Inflammatory macrophage treated with lipopolysaccharide for 4 hours (primary cell): ENCODE measurements at places on chromosomes 6 and 20.

- no peak for DNase-seq
Observed at GRCh38 chr6:146741609-146742008, 142.8 kb downstream of the ADGB start.

- no peak for DNase-seq
Observed at GRCh38 chr6:105374010-105374420, 28.9 kb downstream of the PREP start.

- peak; percentile 66 for DNase-seq
Observed at GRCh38 chr6:155187106-155187505, 76.7 kb upstream of the CLDN20 start.

DNA sequence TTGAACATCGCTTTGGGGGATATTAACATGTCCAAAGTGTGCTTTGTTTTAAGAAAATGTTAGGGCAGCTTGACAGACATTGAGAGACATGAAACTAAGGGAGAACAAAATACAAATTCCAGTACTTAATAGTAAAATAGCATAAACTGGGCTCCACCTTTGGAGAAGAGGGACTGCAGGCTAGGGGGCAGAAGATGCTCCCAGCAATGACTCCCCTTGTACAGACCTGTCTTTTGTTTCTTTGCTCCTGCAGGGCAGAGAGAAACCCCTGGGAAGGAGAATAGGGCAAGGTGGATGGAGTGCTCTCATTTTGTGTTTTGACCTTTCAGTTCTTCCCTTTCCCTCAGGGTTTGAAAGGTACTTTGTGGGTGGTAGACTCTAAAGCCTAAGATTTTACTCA lies 115.6 kb upstream of the PLCB4 start:
- no peak for DNase-seq

GRCh38 chr6:140185991-140186390 lies 811.5 kb upstream of the CITED2 start:
- DNase-seq = no peak

GRCh38 chr6:7153789-7154188 lies 46.0 kb downstream of the RREB1 start:
- no peak for DNase-seq

GRCh38 chr6:111033628-111034289 lies 51.9 kb downstream of the RPF2 start:
- DNase-seq = no peak

GRCh38 chr20:6746901-6747609 lies 20.4 kb upstream of the BMP2 start:
- DNase-seq = no peak

DNA sequence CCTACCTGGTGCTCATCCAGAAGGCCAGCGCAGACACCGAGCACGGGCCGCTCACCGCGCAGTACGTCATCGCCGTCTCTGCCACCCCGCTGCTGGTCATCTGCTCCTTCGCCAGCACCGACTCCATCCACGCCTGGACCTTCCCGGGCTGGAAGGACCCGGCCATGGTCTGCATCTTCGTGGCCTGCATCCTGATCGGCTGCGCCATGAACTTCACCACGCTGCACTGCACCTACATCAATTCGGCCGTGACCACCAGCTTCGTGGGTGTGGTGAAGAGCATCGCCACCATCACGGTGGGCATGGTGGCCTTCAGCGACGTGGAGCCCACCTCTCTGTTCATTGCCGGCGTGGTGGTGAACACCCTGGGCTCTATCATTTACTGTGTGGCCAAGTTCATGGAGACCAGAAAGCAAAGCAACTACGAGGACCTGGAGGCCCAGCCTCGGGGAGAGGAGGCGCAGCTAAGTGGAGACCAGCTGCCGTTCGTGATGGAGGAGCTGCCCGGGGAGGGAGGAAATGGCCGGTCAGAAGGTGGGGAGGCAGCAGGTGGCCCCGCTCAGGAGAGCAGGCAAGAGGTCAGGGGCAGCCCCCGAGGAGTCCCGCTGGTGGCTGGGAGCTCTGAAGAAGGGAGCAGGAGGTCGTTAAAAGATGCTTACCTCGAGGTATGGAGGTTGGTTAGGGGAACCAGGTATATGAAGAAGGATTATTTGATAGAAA lies 2.0 kb downstream of the SLC35D3 start:
- no peak for DNase-seq

- DNase-seq = no peak
Observed at GRCh38 chr20:57943950-57944349, 234.1 kb upstream of the PMEPA1 start.

DNA sequence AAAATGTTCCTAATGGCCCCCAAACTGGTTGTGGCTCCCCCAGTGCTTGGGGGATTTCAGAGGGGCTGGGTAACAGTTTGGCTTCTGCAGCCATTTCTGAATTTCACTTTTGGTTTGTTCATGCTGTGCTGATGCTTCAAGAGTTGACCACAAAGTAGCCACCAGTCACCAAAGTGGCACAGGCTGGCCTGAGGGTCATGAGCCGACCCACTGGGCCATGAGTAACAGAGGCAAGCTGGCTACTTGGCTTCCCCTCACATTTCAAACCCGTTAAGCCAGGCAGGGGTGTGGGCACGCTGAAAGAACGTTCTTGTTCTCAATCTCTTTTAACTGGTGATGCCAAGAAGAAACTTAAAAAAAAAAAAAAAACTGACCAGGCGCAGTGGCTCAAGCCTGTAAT lies 15.1 kb upstream of the NXT1 start:
- no peak for DNase-seq

GRCh38 chr6:105769987-105770386 lies 316.1 kb upstream of the PRDM1 start:
- no peak for DNase-seq

DNA sequence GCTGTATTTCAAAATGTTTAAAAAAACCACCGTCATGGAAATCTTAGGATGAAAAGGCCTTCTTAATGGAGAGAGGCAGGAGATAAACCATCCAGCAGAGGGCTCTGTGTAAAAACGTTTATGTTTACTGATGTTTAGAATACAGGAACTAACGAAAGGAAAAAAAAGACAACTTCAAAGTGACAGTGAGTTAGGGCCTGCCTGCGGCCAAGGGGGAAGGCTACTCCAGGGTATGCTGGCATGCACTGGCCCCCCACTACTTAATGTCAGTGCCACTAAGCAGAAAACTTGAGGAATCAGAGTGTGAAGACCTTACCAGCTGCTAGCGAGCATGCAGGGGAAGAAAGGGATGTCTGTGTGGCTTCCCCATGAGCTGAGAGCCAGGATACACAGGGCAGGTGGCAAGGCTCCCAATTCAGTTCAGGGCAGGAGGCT lies 47.7 kb downstream of the AKAP7 start:
- peak; percentile 41 for DNase-seq

DNA sequence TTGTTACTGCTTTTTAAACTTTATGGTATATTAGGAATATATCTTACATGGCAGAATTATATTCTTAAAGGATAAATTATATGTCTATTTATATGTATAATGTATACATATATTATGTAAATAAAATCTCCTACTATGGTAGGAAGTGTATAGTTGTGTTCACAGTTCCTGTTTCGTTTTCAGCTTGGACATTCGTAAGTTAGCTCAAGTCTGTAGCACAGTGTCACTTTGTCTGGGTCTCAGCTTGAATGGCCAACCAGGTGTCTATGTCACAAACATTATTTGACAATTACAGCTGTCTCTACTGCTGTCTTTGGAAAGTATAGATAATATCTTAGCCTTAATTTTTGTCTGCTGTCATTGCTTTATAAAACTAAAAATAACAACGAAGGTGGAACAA lies 303.9 kb downstream of the CDKAL1 start:
- no peak for DNase-seq

- no peak for DNase-seq
Observed at GRCh38 chr6:9697263-9697931, 717.5 kb downstream of the TFAP2A start.

GRCh38 chr6:169966312-169967181 lies 215.1 kb downstream of the ERMARD start:
- no peak for DNase-seq

DNA sequence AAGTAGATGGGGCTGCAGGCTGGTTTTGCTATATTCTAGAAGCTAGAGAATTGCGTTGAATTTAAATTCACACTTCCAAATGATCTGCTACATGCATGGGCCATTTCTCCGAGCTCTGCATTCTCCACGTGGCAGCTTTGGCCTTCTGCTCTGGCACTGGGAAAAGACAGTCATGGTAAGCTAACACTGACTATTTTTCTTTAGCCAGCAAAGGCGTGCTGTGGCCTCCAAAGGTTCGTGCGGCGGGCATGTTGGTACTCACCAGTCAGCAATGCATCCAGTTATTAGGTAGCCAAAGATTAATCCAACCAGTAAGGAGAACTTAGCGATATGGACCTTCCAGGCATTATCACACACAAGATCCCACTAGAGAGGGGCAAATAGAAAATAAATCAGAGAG lies 41.4 kb downstream of the SLC22A23 start:
- DNase-seq = no peak

- no peak for DNase-seq
Observed at GRCh38 chr6:146931214-146931613, 273.0 kb upstream of the STXBP5 start.

- no peak for DNase-seq
Observed at GRCh38 chr6:113340371-113340770, 516.8 kb upstream of the MARCKS start.

GRCh38 chr20:59284470-59284869 lies 15.9 kb upstream of the EDN3 start:
- DNase-seq = no peak

- peak; percentile 65 for DNase-seq
Observed at GRCh38 chr6:73798592-73798991, 102.6 kb downstream of the CD109 start.

GRCh38 chr6:39731565-39731964 lies 6.4 kb upstream of the KIF6 start:
- no peak for DNase-seq

GRCh38 chr6:16139556-16139955 lies 10.7 kb downstream of the MYLIP start:
- DNase-seq = no peak
